ENCODE measurements at places on chromosomes 5 and 9.

GRCh38 chr9:366620-367019, 152.0 kb downstream of the DOCK8 start:
- DNase-seq: no peak

DNA sequence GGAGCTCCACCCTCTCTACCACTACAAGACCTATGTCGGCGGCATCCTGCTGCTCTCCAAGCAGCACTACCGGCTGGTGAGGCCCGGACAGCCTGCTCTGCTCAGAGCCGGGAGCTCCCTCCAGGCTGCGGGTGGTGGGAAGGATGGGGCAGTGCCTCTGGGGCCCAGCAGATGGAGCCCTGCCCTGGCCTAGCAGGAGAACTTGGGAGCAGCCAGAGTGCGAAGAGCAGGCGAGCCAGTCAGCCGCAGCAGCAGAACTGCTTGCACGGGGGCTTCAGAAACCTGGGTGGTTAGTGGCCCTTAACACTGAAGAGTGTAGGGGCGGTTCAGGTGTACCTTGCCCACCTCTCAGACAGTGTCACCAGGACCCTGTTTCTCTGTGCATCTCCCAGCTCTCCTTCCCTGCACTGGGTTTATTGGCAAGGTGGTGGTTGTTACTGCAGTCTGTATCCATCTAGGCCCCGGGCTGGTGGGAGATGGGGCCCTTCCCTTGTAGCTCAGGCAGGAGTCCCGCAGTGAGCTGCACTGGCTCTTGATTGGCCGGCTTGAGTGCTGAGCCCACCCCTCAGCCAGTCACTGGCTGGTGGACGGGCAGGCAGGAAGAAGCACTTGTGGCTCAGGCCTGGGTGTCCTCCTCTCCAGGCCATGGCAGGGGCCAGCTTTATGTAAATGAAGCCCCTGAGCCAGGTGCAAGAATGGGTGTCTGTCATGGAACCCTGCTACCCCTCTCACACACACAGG, 7.7 kb downstream of the B4GALT7 start:
- DNase-seq: peak; percentile 15

- no peak for DNase-seq
Observed at GRCh38 chr9:8534828-8535227, 735.2 kb upstream of the DMAC1 start.

- DNase-seq: no peak
Observed at GRCh38 chr5:176564002-176564401, 14.9 kb downstream of the CDHR2 start.

- DNase-seq: no peak
Observed at GRCh38 chr5:181054138-181054537, 14.1 kb downstream of the BTNL9 start.

DNA sequence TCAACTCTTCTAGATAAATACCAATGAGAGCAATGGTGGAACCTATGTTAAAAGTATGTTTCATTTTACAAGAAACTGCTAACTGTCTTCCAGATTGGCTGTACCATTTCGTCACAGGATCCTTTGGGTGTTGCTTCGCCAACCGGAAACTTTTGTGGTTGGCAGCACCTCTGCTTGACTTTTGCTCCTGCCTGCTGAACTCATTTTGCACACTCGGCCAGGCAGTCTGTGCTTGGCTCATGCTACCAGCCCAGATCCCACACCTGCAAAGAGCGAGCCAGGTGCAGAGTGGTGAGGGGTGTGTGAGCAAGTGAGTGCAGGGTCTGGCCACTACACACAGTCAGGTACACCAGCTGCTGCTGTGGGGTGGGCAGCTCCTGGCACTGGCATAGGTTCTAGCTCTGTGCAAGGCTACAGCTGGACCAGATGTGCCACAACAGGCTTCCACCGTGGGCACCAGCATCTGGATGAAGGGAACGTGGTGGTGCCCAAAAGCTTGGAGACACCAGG, 422.3 kb downstream of the PRR16 start:
- DNase-seq: no peak

DNA sequence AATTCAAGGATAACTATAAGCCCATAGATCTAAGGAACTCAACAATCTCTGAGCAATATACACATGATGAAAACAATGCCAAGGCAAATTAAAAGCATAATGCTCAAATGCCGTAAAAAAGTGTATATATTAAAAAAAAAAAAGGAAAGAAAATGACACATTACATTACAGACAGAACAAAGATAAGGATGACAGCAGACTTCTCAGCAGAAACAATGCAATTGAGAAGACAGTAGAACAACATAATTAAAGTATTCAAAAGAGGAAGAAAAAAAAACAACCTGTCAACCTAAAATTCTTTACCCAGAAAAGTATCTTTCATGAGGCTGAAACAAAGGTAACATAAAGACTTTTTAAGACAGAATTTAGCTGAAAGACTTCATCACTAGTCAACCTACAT, 591.7 kb downstream of the ZNF608 start:
- no peak for DNase-seq

GRCh38 chr5:140631831-140632365, 1.1 kb downstream of the CD14 start:
- DNase-seq: peak; percentile 61

DNA sequence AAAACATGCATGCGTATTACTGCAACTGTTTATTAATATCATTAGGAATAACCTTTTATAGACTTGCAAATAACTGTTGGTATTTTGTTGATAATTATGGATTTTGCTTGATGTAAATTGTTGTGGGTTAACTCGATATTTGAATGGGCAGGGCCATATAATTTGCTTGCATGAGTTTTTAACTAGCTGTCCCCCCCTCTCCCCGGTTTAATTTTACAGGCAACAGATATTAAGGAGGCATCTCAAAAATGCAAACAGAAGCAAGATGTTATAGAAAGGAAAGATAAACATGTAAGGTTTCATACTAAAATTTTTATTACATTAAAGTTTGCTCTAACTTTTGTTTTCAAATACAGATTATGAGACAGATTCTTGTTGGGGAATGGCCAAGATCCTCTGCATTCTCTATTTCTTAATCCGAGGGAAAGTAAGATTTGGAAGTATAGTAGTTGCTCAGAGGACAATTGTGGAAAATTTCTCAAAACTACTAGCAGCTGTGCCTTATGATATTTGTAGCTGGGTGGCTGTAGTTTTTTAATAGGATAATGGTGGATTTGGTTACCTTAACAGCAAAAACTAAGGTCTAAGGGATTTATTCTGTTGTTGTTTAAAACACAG, 27.3 kb downstream of the SMC5 start:
- no peak for DNase-seq

DNA sequence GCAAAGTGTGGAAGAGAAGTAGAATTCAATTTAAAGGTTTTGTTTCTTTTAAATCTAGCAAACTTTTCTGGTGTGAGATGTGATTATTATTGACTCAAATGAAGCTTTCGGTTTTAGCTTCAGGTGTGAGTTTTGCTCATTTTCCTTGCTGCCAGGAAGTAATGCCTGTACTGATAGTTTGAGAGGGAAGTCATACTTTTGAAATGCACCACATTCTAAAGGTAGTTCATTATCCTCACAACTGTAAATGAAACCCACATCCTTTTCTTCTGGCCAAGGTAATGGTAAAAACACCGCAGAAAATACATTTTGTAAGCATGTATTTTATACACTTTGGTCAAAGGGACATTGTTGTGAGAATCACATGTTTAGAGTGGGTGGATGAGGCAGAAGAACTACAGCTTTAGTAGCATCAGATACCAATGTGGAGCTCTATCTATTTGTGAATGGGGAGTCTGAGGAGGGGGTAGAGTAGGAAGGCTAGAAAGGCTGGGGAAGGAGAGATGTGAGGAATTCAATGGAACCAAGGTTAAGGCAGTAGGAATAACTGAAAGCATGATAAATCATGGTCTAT, 167.0 kb upstream of the CDKN2B start:
- DNase-seq: no peak

DNA sequence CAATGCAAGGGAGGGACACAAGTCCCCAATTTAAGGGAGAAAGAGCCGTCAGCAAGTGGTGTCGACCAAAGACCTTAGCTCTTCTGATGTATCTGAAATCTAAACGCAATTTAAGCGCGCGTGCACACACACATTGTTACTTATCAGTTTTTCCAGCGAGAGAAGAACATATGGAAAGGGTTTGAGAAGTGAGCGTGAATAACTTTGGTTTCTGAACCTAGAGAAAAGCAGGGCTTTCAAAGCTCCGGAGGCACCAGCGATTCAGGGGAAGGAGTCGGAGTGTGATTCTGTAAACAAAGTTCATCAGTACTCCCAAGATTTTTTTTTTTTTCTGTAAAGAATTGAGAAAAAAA, 191.8 kb downstream of the MEF2C start:
- DNase-seq: no peak

DNA sequence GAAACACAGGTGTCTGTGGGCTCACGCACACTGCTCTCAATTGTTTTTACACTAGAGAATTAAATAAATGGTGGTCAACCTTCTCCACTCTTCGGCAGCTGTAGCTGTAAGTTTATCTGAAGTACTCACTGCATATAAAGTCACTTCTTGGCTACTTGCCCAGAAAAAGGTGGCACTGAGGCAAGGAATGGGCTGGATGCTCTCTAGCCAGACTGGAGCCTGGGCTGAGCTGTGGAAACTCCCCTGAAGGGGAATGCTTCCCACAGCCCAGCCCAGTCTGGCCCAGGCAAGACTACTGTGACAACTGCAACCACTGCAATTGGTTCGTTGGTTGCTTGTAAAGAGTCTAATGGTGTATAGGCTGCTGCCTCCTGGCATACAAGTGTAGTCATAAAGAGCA, 4.5 kb downstream of the LEAP2 start:
- no peak for DNase-seq

DNA sequence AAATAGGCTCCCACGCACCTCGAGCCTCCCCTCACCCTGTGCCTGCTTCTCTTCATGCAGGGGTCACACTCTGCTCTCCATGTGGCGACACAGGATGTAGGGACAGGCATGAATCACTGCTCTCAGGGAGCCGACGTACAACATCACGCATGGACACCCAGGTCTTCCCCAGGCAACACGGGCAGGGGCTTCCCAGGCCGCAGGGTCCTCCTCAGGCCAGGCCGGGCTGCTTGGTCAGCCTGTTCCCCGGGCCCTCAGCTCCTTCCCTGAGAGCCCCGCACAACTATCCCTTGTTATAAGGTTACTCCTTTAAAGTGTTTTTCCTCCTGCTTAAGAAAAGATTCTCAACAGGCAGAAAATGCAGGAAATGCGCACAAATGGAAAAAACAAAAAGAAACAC, 1.1 kb downstream of the SLC6A18 start:
- DNase-seq: no peak

GRCh38 chr5:67262206-67262605, 65.6 kb upstream of the CD180 start:
- no peak for DNase-seq

- no peak for DNase-seq
Observed at GRCh38 chr5:90226433-90227099, 183.0 kb downstream of the CETN3 start.

DNA sequence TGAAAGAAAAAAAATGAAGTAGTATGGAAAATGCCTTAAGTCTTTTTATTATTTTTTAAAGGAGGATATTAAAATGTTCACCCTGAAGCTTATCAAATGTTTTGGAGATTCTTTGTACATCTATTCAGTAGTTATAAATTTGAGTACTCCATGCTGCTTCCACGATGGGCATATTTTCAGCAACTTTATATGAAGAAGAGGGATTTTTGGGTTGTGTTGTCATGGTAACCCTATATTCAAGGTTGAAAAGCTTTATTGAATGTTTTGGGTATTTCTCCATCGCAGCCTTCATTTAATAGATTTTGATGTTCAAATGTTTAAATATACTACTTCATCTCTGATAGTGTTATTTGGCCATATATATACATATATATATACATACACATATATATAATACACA, 557.5 kb downstream of the CAAP1 start:
- DNase-seq: no peak

- DNase-seq: no peak
Observed at GRCh38 chr9:121529237-121529987, 29.8 kb upstream of the GGTA1 start.

DNA sequence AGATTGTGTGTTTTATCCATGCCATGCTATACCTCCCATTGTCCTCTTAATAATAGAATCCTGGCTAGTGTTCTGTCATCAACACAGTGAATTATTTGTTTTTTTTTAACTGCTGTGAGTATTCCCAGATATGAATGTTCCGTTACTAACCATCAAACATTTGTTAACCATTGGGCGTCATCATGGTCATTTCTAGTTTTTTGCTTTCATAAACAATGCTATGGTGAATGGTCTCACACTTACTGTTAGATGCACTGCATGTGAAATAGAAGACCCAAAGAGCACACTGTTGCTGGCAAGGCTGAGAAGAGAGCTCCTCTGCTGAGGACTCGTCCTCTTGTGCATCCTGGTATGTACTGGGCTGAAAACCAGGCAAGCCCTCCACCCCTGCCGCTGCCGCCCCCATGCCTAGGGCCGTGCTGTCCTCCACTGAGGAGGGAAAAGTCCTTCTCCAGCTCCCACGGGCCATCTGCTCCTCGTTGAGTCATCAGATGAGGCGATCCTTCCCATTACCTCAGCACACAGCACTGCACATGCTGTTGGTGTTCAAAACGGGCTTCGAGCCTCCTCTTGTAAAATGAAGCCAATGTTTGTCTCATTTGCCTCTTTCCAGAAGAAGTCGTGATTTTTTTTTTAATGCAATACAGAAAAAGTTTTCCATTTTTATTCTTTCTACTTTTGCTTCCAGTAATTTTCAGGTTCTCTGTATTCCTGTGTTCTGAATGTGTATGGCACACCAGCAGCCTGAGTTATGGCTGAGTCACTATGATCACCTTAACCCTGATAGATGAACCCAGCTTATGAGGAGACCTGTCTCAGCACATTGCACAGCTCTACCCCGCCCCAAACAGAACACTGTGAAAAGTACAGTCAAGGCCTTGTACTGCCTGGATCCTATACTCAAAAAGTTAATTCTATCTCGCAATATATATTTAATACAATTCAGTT, 219.0 kb downstream of the AOPEP start:
- DNase-seq: no peak

GRCh38 chr5:11426442-11426841, 477.8 kb downstream of the CTNND2 start:
- no peak for DNase-seq

GRCh38 chr5:124631874-124632550, 114.4 kb downstream of the ZNF608 start:
- DNase-seq: no peak

- DNase-seq: no peak
Observed at GRCh38 chr5:157549954-157550549, 25.5 kb downstream of the ADAM19 start.

DNA sequence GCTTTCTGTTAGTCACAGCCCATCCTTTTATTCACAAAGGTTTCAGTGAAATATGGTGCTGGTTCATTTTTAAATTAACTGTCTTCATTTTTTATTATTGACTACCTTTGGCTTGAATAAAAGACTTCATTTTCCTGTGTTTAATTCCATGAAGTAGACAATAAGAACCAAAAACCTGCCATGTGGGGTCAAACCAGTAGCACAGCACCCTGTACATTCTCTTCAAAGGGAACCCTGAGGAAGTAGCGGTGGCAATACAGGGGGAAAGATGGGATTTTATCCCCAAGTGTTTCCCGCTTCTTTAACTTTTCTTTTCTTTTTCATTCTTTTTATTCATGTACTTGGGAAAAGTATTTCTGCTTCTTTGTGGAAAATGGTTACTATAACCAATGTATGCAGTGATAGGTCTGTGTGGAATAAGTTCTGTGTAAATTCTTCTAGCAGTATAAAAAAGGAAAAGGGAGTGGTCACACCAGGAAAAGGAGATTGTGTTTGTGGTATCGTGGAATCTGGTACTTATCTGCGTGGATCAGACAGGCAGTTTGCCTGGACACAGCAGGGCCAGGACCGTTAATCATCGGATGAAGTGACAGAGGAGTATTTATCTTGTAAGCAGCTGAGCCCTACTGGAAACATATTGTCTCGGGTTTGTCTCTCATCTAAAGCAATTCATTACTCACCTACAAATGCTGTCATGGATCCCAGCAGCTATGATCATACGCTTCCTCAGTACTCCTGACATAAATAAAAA, 94.2 kb downstream of the PPIC start:
- DNase-seq: no peak

- no peak for DNase-seq
Observed at GRCh38 chr5:14322437-14323187, 179.5 kb downstream of the TRIO start.
